ENCODE measurements at places on chromosomes 5 and 9.

- DNase-seq: no peak
Measured at GRCh38 chr9:4596165-4596922, 65.8 kb upstream of the PLPP6 start.

DNA sequence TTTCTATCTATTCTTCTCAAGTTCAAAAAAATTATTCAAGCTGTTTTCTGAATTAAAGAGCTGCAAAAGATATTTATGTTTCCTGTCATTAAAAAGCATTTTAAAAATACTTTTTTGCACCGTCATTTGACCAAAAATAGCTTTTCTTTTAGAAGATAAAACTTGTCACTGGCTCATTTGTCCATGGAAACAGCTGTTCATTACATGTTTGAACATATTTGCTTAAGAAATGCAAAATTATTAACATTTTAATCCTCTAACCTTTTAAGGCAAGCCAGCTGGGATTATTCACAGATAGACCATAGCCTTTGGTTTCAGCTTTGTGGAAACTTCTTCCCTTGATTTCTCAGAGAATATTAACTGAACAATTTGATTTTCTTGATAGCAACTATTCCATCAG is 393.9 kb downstream of the TUSC1 start:
- DNase-seq: no peak

- no peak for DNase-seq
Measured at GRCh38 chr5:42015681-42016080, 90.6 kb downstream of the FBXO4 start.

DNA sequence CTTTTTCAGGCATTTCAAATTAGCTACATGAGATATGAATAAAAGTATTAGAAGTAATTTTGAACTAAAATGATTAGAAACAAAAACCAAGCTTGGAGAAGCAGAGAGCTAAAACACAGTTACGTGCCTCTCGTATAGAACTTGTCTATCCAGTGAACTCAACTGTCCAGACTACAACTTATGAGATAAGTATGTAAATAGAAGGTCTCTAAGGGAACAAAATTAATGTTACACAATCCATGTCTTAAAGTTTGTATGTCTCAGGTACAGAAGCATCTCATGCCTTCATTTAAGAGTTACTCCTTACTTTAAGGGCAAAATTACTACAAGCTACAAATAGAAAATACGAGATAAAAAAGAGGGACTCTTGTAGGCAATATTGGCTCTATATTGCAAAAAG is 316.8 kb downstream of the CETN3 start:
- no peak for DNase-seq

DNA sequence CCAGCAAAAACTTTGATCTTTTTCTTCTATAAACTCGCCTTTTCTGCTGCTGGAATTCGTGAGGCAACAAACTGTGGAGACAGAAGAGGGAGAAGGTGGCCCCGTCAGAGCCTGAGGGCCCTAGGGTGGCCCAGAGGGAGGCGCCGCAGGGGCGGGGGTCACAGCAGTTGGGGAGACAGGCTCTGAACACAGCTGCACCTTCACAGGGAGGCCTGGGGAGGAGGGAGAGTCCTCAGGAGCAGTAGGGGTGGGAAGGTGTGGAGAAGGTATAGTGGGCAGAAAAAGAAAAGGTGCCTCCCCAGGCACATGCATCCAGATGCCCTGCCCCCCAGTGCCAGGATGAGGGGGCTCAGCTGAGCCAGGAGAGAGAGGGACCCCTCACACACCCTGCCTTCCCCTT is 15.1 kb downstream of the PHF19 start:
- no peak for DNase-seq

DNA sequence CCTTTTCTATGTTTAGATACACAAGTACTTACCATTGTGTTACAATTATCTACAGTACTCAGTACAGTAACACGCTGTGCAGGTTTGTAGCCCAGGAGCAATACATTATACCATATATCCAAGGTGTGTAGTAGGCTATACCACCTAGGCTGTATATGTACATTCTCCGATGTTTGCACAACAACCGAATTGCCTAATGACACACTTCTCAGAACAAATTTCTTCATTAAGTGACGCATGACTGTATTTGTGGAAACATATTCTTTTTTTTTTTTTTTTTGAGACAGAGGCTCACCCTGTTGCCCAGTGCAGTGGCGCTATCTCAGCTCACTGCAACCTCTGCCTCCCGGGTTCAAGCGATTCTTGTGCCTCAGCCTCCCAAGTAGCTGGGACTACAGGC is 4.0 kb upstream of the RAD23B start:
- DNase-seq: no peak

DNA sequence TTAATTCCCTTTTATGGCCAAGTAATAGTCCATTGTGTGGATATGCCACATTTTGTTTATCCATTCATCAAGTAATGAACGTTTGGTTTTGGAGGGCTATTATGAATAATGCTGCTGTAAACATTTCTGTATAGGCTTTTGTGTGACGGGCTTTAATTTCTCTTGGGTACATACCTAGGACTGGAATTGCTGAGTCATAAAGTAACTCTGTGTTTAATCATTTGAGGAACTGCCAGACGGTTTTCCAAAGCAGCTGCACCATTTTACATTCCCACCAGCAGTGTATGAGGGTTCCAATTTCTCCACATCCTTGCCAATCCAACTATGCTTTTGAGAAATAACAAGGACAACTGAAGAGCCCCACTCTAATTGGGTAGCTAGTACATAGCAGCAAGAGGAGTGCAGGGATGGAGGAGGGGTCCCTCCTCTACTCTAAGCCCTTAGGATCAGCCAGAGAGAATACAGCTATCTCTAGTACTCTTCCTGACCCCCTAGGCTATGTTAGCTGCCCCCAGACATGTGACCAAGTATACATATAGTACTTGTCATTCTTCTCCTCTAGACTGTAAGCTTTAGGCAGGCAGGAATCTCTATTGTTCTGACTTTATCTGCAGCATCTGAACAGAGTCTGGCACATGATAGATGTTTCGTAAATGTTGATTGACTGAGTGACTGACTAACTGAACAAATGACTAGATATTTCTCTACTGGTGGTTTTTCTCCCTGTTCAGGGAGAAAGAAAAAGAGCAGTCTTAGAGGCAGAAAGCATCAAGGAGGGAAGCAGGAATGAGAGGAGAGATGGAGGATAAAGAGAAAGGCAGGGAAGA is 22.1 kb upstream of the MATR3 start:
- no peak for DNase-seq

DNA sequence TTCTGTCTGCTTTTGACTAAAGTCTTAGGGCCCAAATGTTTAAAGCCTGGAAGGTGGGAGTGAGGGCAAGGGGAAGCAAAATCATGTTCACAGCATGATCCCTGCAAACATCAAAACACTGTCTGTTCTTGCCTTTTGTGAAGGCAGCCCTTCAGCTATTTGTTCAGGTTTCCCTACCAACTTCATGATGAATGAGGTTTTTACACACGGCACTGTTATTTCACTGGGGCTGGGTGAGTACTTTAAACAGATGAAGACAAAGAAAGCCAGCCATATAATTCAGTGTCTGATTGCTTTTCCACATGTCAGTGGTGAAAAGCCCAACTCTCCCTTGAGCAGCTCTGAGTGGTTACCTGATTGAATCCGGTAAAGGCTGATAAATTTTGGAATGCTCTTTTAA is 224.7 kb upstream of the GRAMD2B start:
- no peak for DNase-seq
